Activated CD4-positive, alpha-beta T cell treated with anti-CD3 and anti-CD28 coated beads, Interleukin-2, amount 50 U/mL, for 48 hours (primary cell): ENCODE measurements at places on chromosomes 5 and 9.

DNA sequence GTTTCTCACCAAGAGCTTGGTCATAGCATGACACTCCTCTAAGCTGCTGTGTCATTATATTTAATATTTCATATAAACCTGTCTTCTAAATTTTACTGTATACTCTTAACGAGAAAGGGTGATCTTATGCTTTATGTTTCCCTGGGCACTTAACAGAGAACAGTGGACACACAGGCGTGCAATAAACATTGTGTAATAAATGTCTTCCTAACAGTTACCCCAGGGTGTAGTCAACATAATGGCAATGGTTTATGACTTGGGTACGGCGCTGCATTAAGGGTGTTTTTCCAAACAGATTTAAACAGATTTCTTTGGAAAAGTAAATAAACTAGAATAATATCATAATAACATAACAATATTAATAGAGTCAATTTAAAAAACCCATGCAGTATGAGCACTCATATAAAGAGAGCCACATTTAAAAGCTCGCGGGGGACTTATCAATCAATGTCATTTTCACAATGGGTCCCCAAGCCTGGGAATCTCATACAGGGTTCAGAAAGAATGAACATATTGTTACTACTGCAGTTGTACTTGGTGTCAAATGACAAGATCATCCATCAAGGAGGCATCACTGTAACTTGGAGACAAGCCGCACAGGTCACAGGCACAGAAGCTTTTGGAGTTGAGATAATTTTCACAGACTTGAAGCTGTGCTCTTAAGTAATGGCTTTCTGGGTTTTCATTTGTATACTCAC is 376.4 kb downstream of the CTNND2 start:
- no peak for DNase-seq

DNA sequence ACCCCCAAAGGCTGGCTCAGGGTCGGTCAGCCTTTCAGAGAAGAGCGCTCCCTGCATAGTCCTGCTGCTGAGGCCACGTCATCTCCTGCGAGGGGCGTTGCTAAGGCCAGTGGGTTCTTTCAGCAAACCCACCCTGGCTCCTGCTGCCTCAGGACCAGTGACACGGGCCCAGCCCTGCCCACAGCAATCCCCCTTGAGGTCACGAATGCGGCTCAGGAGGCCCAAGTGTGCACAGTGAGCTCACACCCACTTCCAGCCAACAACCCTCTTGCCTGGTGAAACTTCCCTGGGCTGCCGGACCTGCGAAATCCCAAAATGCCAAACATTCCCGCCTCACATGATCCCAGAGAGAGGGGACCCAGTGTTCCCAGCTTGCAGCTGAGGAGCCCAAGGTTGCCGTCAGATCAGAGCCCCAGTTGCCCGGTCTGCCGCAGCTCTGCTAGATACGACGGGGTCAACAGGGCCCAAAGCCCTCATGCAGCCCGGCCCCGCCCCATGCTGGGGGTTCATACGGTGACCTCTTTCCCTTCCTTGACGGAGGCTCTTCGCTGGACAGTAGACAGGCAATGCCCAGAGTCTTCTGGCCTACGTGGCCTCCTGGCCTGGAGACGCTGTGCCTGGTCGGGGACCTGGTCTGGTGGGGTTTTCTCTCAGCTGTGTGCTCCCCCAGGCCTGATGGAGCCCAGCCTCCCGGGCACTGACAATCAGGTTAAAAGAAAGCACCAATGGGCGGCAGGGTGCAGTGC is 116.4 kb upstream of the COL5A1 start:
- no peak for DNase-seq

- DNase-seq = no peak
Measured at GRCh38 chr5:17004441-17005106, 68.5 kb upstream of the MYO10 start.

DNA sequence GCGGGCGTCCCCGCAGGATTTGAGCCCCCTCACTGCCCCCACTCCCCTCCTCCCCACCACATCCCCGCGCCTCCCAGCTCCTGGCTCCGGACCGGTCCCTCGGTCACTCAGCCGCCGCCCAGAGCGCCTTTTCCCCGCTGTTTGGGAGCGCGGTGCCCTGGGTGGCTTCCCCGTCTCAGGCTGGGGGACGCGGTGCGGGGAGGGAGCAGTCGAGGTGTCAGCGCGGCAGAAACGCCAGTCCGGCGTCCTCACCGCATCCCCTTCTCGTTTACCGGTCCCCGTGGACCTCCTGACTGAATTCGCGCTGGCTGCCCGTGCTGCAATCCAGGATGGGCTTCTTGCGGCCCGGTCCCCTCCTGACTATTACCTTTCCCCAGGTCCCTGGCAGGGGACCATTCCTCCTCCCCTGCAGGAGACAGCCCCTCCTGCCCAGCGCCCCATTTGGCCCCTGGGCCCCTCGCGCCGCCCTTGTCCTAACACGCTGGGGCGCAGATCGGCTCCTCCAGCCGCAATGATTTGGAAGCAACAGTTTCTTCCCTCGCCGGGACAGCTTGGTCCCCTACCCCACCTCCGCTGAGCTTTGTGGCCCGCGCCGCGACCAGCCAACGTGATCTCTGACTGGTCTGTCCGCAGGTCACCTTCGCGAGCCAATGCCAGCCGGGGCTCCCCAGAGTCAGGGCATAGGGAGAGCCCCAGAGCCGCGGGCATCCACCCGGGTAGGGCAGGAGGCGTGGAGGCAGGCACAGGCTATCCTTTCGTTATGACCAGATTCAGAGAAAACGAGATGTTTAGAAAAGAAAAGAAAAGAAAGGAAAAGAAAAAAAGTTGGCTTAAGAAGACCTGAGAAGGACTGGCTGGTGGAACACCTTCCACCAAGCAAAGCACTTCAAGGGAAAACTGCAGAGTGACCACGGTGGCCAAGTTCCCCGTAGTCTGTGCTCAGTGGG is 1.2 kb downstream of the ANKRD33B start:
- no peak for DNase-seq

GRCh38 chr5:74093561-74093960 is 467.6 kb downstream of the ARHGEF28 start:
- DNase-seq = no peak

- no peak for DNase-seq
Measured at GRCh38 chr9:95073918-95074317, 243.6 kb downstream of the FANCC start.

- DNase-seq = no peak
Measured at GRCh38 chr5:39255406-39255805, 36.0 kb upstream of the FYB1 start.

DNA sequence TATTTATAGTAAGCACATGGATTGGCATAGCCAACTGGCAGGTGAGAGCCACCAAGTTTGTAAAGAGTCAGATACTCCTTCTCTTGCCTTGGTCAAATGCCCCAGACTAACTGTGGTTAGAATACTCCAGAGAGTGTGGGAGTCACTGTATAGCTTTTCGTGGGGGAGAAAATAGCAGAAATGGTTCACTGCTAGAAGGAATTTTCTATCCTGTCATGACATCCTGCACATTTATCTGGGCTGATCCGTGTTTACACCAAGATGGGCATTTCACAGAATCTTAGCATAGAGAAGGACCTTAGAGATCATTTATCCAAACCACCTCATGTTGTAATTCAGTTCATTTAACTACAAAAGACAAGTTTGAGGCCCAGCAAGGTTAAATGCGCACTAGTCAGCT is 460.8 kb downstream of the ENC1 start:
- no peak for DNase-seq

DNA sequence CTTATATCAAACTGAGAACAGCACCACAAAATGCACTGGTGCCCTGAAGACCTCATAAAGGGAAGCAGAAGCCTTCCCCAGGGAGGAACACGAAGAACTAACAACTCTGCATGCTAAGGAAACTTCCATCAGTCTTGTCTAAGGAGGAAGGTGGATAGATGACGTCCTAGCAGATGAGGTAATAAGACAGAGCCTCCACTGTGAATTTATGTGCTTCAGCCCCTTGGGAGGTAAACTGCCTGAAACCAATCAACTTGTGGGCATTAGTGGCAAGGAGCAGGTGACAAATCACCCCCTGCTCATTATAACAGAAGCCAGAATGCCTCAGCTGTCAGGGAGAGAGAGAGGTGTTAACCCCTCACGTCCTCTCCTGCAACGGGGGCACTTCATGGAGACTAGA is 48.9 kb upstream of the SPIN1 start:
- DNase-seq = no peak

- DNase-seq = no peak
Measured at GRCh38 chr5:135993880-135994636, 34.7 kb upstream of the TGFBI start.

DNA sequence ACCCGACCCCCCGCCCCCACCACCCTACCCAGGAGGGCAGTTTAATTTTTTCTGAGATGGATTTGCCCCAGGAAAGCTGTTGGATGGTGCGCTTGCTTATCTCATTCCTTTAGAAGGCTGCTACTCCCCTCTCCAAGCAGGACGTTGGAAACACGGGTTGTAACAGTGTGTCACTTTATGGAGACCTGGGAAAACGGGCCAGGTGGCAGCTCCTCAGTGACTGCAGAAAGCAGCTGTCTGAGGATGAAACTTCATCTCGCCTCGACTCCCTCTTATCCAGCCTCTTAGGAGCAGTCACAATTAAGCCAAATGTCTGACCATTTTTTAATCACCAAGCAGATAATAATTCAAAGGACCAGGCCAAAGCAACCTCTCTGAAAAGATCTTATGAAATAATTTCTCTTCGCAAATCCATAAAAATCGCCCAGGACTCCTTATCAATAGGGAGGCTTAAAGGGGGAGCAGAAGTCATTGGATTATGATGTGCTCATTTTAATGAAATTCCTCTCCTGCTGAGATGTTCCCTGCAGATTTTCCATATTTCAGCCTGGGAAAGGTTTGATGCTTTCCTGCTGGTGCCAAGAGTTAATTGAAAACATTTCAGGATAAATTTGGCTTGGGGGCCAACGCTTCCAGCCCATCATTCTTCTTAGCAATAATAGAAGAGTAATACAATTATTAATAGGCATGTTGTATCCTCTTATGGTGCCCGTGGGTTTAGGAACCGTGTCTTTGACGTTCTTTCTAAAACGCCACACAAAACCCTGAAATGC is 26.0 kb downstream of the GAS1 start:
- DNase-seq = no peak

DNA sequence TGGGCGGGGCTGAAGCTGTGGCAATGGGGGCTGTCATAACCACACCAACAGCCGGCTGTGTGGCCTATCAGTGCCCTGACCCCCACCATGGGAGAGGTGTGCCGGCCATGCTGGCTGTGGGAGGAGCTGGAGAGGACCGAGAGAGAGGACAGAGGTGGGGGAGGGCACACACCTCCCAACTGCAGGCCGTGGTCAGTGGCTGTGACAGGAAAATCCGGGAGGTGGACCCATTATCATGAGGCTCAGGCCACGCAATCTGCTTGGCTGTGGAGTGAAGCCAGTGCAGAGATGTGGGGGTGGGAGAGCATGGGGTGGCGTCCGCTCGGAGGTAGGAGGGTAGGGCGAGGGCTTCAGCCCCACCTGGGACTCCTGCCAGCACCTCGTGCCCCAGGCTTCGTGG is 136.1 kb downstream of the RXRA start:
- no peak for DNase-seq

DNA sequence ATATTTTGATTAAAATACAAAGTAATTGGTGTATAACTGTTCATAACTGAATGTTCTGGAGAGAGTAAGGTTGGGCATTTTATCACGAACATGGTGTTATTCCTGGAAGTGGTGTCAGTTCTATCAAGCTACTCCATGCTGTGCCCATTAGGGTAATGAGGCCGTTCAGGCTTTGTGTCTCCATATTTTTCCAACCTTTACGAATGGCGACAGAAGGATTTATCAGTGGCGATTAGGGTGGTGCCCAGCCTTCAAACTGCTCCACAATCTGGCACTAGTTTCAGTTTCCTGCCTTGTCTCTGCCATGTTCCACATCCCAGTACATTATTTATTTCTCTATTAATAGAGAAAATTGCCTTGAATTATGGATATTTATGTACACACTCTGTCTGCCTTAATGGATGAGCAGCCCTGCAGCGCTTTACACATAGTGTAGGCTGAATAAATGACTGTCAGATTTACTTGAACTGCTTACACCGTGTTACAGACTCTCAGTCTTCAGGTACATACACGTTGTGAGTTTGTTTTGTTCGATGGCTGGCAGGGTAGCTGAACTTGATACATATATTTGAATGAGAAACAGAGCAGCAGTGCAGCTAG is 23.9 kb upstream of the TMC1 start:
- DNase-seq = no peak

DNA sequence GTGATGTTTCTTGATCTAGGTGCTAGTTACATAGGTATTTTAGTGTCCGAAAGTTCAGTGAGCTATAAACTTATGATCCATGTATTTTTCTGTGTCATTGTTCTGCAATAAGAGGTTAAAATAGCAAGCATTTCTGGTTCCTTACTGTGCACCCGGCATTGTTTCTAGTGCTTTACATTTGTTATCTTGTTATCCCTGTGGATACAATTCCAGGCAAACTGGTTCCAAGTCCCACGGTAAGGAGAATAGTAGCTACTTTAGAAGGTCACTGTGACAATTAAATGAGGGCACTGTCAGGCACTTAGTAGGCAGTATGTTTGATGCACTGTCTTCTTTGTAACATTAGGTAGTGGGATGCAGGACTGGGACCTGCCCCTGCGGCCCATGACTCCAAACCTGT is 9.0 kb downstream of the FUBP3 start:
- DNase-seq = no peak

- no peak for DNase-seq
Measured at GRCh38 chr9:4155221-4156026, 144.4 kb downstream of the GLIS3 start.

- DNase-seq = peak; percentile 79
Measured at GRCh38 chr5:177005619-177006264, 837 bp downstream of the UIMC1 start.

- peak; percentile 7 for DNase-seq
Measured at GRCh38 chr9:122498883-122499288, 11.7 kb upstream of the OR1J2 start.

DNA sequence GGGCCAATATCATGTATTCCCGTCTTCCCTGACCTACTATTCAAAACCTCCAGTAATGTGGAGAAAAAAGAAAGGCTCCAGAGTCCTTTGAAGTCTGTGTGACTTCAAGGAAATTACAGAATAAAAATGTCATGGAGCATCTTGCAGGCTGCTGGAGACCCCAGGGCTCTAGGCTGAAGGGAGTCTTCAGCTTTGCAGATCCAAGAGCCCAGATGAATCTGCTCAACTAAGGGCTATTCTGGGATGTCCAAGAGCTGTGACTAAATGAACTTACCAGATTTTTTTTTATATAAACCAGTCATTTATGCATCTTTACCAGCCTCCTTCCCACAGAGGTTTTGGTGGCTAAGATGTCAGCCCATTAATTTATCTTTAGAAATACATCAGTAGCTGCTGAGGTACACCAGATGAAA is 167.3 kb downstream of the MUSK start:
- no peak for DNase-seq

DNA sequence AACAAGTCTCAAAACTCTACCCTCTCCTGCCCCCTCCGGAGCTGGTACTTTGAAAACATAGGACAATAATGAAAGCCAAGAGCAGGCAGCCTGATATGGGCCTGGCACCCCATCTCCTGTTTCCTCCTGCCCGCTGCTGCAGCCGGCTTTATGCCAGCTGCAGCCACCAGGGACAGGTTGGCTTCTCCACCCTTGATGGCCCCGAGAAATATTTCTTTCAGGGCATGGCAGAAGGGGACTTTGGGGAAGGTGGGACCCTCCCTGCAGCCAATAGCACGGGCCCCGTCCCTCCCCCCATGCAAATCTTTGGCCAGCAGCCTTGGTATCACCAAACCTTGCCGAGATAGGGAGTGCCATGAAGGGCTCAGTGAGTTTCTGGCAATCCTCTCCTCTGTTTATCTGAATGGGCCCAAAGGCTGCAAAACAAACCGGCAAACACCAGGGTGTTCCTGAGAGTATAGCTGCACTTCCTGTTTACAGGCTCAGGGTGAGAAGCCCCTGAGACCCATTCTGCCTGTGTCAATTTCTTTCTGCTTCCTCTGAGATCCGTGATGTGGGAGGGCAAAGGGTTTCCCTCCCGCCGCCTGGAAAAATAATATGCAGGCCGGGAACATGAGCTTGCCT is 73.4 kb upstream of the BOD1 start:
- no peak for DNase-seq
